Amniotic stem cell (primary cell): ENCODE measurements at places on chromosomes 11 and 22.

GRCh38 chr11:27416568-27417176, 53.7 kb upstream of the CCDC34 start:
- DNase-seq, result no peak

GRCh38 chr11:113618360-113618759, 87.7 kb downstream of the TMPRSS5 start:
- no peak for DNase-seq

GRCh38 chr11:95565724-95566141, 223.8 kb downstream of the FAM76B start:
- no peak for DNase-seq

- DNase-seq, result no peak
Measured at GRCh38 chr11:14347991-14348390, 11.0 kb downstream of the RRAS2 start.

- DNase-seq, result no peak
Measured at GRCh38 chr11:80872116-80872728, 1431.4 kb upstream of the TENM4 start.

- DNase-seq, result no peak
Measured at GRCh38 chr22:21958360-21959273, 6.0 kb upstream of the PPM1F start.
